Activated CD4-positive, alpha-beta memory T cell treated with anti-CD3 and anti-CD28 coated beads for 36 hours (primary cell): ENCODE measurements at places on chromosomes 2 and 18. TPM values are rescaled to one million over a fixed set of nuclear protein-coding genes. Genes with fewer than 3 reads are reported as not detected.

UBE2E3 gene
- 33.0 TPM for total RNA-seq

DNA sequence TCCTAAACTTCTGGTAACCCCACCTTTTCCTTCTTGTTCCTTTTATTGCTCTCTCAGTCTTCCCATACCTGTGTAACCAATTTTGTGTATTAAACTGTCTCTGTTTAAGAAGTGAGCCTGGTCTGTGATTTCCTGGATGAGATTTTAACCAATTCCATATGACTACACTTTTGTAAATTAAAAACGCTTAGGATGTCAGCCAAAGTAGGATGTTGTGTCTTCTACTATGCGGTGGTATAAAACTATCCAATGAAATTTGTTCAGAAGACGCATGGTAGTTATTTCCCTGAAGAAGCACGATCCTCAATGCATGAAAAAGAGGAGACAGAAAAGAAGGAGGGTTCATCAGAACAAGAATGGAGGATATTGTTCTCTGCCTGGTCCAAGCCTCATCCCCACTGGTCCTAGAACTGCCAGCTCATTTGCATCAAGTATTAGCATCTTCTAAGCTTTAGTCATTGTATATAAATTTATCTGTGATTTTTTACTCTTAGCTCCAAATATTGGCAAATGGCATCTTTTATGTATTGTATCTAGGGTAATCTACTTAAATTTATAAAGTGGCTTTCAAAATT, 127.4 kb downstream of the TGIF1 start:
- no peak for DNase-seq

GRCh38 chr2:195486520-195486919, 170.5 kb upstream of the SLC39A10 start:
- DNase-seq = no peak

RAPH1 gene
- total RNA-seq = 11.5 TPM

DNA sequence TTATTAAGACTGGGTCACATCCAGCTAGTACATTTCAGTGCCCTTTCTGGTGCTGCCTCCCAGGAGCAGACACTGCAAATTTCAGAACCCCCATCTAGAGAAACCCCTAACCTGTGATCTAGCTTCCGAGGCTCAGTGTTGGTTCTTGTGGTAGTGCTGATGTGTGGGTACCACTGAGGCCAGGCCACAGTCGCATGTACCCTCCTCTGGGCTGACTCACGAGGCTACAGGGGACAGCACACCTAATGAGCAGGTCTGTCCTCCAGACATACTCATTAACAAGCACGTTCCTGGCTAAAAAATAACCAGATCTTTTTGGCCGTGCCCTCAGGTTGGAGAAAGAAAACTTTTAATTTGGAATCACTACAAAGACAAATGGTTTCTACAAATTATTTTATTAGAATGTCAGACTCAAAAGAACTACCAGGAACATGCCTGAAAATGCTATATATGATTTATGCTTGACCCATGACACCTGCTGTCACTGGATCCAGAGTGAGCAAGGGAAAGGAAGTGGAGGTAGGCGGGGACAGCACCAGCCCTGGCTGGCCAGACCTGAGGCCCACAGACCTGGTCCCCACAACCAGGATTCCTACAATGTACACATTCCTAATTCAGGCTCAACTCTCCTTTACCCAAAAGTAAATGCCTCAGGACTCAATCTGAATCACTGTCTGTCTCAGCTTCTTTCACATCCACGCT, 8.5 kb downstream of the CIAO1 start:
- no peak for DNase-seq

GRCh38 chr2:241227594-241227993, 39.1 kb downstream of the ANO7 start:
- no peak for DNase-seq

DNA sequence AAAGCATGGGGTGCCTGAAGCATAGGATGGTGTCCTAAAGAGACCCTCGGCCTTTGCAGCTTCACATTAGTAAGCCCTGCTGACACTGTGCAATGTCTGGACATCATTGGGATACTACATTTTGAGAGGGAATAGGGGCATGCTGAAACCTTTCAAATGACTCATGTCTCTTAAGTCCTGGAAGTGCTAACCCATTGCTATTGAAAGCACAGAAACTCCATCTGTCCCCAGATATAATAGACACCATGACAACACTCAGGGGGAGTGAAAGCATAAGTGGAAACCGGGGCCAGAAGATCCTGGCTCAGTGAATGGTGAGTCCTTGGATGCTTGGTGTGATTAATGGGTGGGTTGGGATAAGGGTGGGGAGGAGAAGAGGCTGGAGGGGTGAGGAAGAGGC, 595.5 kb upstream of the ID2 start:
- DNase-seq = no peak

- no peak for DNase-seq
Measured at GRCh38 chr18:5510135-5510846, 33.5 kb downstream of the EPB41L3 start.

GRCh38 chr18:79245517-79246001, 150.2 kb upstream of the NFATC1 start:
- DNase-seq = peak; percentile 67

DNA sequence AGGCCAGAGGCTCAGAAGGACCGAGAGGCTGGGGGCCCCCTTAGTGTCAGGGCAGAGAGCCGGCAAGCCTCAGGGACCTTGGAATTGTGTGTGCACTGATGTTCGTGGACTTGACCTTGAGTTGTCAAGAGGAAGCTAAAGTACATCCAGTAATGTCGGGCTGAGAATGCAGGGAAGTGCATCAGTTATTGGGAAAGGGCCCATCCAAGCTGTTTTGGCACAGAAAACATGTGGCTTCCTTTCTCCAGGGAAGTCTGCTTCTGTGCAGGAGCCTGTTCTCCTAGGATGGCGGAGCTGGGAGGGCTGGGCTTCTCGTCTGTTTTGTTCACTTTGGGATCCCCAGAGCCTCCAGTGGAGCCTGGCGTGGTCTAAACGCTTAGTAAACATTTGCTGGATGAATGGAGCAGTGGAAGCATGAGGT, 23.7 kb downstream of the ATOH8 start:
- no peak for DNase-seq
